ENCODE measurements at places on chromosomes 1 and 21.

GRCh38 chr1:211816586-211816985 is 14.0 kb downstream of the LPGAT1 start:
- DNase-seq: no peak

GRCh38 chr1:215669806-215670491 is 102.8 kb downstream of the KCTD3 start:
- DNase-seq: no peak

GRCh38 chr1:102472520-102472919 is 475.8 kb upstream of the OLFM3 start:
- DNase-seq: no peak

GRCh38 chr1:73914951-73915350 is 283.0 kb downstream of the LRRIQ3 start:
- DNase-seq: no peak

DNA sequence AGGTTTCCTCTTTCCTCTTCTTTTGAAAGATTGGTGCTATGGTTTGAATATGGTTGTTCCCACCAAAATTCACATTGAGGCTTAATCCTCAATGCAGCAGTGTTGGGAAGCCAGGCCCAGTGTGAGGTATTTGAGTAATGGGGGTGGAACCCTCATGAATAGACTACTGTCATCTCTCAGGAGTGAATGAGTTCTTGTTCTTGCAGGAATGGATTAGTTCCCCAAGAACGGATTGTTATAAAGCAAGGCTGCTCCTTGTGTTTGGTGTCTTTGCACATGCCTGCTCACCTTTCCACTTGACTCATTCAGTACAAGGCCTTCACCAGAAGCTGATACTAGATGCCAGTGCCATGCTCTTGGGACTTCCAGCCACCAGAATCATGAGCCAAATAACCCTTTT is 223.2 kb downstream of the BACH1 start:
- no peak for DNase-seq

GRCh38 chr1:86263101-86263500 is 106.5 kb upstream of the COL24A1 start:
- DNase-seq: no peak

- DNase-seq: no peak
Measured at GRCh38 chr1:176617881-176618280, 154.9 kb downstream of the PAPPA2 start.

GRCh38 chr1:202752774-202753173 is 42.5 kb upstream of the SYT2 start:
- DNase-seq: no peak

DNA sequence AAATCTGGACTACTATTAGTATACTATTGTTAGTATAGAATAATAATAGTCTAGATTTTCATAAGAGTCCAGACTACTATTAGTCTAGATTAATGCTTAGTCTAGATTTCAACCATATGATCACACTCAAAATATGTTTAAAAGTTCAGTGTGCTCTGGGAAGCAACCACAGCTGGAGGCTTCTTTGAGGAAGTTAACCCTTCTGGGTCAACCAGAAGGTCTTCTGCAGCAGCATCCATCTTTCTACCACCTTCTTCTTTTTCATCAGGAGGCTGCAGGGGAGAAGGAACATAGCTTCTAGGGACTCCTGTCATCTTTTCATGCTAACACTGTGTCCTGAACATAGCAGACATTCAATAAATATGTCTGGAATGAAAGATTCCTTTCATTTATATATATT is 51.2 kb upstream of the DNAJC6 start:
- no peak for DNase-seq

DNA sequence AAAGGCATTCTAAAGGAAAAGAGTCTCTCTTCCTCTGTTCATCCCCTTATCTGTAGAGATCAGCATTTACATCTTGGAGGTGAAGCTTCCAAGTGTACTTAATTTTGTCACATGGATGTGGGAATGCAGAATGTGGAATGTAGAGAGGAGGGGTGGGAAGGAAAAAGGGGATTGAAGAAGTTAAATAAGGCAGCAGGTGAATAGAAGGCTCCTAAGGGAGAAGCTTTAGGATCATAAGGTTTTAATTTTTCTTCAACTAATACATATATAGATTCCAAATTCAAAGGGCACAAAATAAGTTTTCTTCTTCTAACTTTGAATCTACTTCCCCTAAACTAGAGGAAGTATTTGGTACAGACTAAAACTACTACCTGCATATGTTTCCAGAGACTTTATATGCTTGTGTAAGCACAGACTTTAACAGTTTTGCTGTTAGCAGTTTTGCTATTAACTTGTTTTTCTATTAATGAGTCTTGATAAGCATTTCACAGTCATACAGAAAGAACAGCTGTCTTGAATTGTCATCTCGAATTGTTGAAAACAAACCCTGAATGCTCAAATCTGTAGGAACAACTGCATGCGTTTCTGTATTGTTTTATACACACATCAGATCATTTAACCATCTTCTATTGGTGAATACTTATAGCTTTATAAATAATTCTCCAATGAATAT is 12.7 kb downstream of the TENT5C start:
- DNase-seq: no peak

GRCh38 chr1:102897557-102897956 is 210.8 kb downstream of the COL11A1 start:
- DNase-seq: no peak

GRCh38 chr1:156865258-156865657 is 4.6 kb downstream of the NTRK1 start:
- DNase-seq: no peak

DNA sequence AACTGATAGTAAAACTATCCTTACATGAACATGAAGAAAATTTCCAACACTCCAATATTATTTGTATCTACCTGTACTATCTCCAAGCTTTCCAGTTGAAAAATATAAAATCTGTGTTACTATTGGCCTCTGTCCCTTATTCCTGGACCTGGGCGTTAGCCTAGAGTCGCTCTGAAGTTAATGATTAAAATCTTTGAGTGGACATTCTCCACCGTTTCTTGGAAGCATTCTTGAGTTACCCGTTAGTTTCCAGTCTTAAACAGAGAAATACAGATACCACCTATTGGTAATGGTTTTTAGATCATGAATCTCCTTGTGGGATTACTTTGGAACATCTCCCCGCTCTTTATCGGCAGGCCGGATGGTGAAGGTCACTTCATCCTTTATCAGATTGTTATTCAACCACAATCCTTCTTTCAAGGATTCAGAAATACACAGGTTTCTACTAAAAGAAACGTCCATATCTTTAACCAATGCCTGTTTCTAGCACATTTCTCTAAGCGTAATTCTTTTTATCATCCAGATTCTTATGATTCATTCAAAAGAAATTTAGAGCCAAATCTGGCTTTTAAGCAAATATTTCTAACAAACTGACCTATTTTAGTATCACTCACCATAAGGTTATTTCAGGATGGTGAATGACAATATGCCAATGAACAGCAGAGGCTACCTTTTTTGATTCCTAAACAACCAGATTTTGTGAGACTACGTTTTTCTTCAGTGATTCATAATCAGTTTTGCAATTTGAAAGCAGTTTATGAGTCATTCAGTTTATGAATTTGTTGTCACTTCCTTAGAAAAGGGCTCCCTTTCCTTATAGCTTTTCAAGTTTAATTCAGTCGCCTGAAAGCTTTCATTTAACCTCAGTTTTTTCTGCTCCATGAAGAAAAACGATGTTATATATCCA is 70.2 kb upstream of the ERRFI1 start:
- no peak for DNase-seq
